Activated CD8-positive, alpha-beta memory T cell treated with anti-CD3 and anti-CD28 coated beads for 48 hours (primary cell): ENCODE measurements at places on chromosomes 11 and 22.

- DNase-seq = no peak
Observed at GRCh38 chr11:20362481-20362880, 1.0 kb upstream of the HTATIP2 start.

- DNase-seq = no peak
Observed at GRCh38 chr11:120667281-120667680, 155.7 kb downstream of the GRIK4 start.

DNA sequence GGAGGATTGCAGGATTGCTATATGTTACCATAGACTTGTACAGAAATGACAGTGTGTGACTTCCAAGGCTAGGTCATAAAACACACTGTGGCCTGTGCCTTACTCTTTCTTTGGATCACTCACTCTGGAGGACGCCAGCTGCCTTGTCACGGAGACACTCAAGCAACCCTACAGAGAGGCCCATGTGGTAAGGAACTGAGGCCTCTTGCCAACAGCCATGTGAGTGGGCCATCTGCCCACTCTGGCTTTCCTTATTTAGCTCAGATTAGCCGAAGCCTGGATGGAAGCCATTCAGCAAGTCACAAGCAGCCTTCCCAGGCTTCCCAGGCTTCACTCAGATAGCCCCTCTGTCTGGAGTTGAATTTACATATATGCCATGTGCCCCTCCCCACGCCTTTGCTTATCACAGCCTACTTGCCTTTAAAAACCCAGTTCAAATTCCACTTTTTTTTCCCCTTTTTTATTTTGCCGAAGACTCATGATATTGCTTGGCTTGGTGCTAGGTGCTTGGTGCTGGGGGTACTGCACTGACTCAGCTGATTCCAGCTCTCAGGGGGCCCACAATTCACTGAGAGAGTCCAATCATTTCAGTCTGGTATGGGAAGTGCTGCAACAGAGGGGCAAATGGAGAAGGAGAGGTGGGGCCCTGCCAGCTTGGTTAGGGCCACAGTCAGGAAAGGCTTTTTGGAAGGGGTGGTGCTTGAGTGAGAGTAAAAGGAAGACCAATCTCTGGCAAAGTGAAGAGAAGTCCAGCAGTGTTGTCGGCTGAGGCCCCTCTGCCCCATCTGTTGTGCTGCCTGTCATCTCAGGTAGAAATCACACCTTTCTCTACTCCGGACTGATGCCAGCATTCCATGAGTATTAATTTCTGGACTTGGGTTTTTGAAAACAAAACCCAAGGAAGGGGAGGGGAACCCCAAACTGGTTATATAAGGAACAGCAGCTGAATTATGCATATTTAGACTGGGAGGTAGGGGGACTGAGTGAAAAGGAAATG, 14.5 kb upstream of the P4HA3 start:
- no peak for DNase-seq

GRCh38 chr11:17816232-17816931, 81.8 kb downstream of the KCNC1 start:
- no peak for DNase-seq

DNA sequence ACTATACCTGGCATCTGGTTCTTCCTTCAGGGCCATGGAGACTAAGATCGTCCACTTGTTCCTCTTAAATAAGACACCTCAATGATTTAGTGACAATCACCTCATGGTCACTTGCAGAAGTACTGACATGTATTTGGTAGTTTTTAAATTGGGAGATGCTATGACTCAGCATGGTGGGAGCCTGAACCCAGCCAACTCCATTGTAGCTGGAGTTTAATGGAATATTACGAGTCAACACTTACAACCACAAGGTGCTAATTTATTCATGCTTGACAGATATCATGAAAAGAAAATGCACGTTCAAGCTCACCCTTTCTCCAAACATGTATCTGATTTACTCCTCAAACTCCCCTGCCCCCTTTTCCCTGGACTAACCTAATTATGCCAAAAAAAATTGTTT, 16.6 kb upstream of the APOL3 start:
- DNase-seq = no peak

- no peak for DNase-seq
Observed at GRCh38 chr11:88101881-88102597, 73.2 kb downstream of the RAB38 start.

GRCh38 chr11:1791912-1792311, 28.2 kb upstream of the CTSD start:
- DNase-seq = no peak

- no peak for DNase-seq
Observed at GRCh38 chr11:16321148-16321547, 35.2 kb downstream of the SOX6 start.

DNA sequence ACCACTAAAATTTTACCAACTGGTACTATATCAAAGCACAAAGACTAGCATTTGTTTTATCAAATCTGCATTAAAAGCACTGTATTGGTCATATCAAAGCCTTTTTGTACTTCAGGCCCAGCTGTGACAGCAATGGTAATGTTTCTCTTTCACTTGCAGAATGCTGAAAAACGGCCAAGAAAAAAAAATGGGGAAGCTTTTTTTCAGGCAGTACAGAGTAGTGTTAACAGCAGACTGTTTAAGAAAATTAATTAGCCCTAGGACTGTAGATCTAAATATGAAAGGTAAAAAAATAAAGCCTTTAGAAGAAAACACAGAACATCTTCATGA, 33.3 kb downstream of the DENND5A start:
- no peak for DNase-seq

GRCh38 chr11:71373791-71374454, 74.3 kb downstream of the DHCR7 start:
- no peak for DNase-seq

- no peak for DNase-seq
Observed at GRCh38 chr11:32402836-32403235, 32.5 kb downstream of the WT1 start.

GRCh38 chr22:22882033-22882717, 5.4 kb upstream of the IGLL5 start:
- no peak for DNase-seq

DNA sequence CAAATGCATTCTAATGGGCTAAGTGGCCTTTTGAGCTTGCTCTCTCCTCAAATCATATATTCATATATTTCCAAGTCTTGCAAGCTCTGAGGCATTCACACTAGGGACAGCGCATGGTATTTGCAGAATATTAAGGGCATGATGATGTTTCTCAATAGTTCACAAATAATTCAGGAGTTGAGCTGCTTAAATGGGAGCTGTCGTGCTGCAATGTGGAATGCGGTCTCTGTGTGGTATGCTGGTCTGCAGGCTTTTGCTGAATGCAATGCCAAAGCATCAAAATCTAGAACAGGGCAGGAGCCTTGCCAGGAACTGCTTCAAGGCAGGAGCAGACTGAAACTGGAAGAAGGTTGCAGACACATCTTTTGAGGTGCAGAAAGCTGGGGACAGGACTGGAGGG, 1060.0 kb downstream of the TBC1D22A start:
- DNase-seq = no peak

GRCh38 chr22:32204040-32204855, 625 bp downstream of the RFPL2 start:
- DNase-seq = no peak

DNA sequence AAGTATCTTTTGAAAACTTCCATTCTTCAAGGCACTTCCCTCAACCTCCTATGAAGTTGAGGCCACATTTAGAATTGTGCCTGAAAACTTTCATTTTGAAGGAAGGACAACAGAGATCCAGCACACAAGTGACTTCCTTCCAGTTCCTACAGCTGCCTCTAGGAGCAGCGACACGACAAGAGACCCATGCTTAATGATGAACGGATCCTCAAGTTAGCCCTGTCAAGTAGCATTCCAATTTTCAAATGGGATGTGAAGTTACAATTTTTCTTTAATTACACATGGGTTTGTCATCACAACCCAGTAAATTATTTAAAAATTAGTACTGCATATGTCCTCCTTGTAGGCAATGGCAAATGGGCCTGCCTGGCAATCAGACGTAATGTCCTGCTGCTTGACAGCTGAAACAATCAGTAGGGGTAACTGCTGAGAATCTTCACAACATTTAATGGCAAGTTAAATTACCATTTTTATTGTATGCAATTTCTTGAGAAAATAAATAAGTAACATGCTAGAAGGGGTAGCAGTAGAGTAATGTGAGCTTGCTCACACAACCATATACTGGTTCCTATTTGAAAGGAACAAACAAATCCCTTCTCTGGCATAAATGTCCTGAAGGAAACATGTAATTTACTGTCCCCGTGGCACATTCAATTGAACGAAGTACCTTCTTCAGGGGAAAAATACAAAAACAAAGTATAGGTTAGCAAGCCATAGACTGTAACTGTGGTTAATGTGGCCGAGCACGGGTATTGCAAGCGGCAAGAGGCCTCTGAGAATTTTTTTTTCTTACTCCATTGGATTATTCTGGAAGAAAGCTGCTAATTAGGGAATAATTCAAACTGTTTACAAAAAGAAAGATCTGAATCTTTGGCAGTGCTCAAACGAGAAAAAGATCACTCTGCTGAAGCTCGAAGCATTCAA, 288.3 kb downstream of the CADM1 start:
- no peak for DNase-seq

DNA sequence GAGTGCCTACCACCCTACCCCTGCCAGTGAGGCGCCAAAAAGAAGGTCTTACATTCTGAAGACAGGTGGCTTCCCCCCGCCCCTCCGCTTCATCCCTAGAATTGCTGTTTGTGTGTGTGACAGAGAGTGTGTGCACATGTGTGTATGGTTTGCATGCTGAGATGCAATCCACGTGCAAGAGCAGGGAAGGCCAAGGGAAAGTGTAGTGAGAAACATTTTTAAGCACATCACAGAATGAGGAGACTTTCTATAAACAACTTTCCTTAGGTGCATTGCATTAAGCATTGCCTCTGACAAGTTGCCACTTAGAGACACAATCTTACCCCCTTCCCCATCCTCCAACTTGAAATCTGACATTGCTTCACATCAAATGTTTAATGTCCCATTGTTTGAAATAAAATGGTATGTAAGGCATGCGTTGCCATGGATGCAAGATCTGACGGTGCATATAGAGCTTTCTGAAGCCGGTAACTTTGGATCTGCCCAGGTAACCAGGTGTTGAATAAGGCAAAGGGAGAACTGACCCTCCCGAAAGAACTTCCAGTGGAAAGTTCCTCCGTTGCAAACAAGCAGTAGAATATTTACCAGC, 21.4 kb downstream of the FJX1 start:
- DNase-seq = no peak

DNA sequence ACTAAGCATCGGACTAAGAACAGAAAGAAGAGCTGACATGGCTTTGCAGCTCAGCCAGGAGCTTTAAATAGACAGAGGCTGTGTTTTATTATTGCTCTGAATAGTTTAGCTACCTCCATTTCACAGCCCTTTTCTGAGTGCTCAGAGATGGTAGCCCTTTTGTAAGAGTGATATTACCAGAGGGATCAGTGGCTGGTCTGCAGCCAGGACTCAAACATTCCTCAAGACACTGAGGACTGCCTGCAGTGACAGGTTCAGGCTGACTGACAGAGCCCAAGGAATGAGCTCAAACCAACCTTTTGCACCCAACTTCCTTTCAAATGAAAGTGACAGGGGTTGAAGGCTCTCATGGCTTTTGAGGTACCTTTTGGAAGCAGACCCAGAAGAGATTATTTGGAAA, 189.0 kb downstream of the DDX10 start:
- DNase-seq = no peak

- DNase-seq = no peak
Observed at GRCh38 chr11:116642902-116643301, 129.9 kb downstream of the BUD13 start.

GRCh38 chr11:10651656-10652361, 41.7 kb downstream of the IRAG1 start:
- DNase-seq = no peak

GRCh38 chr22:37244114-37244921, at the start of gene RAC2:
Gene RAC2, minus strand, starts transcription at chr22:37244269. Its CDS starts 121 bp downstream, at chr22:37244148.
- DNase-seq = peak; percentile 87

DNA sequence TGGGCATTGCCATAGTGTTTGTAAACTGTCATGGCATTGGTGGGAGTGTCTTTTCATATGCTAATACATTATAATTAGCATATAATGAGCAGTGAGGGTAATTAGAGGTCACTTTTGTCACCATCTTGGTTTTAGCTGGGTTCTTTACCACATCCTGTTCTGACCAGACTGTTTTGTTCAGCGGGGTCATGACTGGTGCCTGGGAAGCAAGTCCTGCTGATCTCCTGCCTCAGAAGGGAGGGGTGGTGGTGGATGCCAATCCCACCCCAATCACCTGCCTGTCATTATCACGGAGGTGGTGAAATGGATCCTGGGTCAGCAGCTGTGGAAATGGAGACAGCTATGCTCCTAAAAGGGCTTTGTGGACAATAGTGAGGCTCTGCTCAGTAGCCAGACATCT, 31.2 kb downstream of the IL18 start:
- DNase-seq = no peak

- DNase-seq = no peak
Observed at GRCh38 chr11:1828542-1828941, 6.2 kb upstream of the SYT8 start.

- DNase-seq = no peak
Observed at GRCh38 chr11:67260406-67260805, 5.9 kb upstream of the GRK2 start.

DNA sequence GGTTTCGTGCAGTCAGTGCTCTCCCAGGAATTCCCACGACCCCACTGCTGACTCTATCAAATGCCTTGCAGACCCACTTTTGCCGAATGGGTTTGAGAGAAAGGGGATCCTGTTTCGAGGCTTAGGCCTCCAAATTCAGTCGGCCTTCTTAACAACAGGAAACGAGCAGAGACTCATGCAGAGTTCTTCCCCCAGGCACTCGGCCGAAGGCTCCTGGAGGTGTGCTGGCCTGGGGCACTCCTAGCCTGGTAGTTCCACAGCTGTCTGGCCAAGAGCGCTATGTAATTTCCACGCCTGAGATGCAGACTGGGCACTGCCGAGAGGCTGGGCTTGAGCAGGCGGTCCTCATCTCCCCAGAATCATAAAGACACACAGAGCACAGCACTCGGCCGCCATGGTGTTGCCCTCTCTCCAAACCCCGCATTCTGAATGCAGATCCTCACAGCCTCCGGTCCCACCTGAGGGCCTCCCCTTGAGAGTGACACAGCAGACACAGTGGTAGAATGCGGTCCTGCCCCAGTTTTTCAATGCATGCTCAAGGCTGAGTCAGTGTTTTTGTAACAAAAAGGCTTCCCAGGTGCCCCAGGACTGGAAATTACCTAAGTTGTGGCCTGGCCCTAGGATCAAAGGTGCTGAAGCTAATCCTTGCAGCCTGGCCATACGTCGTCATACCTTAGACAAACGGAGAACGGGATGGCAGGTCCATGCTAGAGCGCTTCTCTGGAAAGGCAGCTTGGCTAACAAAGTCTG, 30.2 kb upstream of the BID start:
- DNase-seq = no peak

- no peak for DNase-seq
Observed at GRCh38 chr11:7967826-7968225, 2.6 kb upstream of the NLRP10 start.

- DNase-seq = no peak
Observed at GRCh38 chr22:17988800-17989513, 35.4 kb downstream of the MICAL3 start.

- DNase-seq = no peak
Observed at GRCh38 chr22:50547263-50547985, 1.7 kb downstream of the KLHDC7B start.

- no peak for DNase-seq
Observed at GRCh38 chr11:861105-861479, 18.4 kb downstream of the TSPAN4 start.

- no peak for DNase-seq
Observed at GRCh38 chr11:117941163-117941707, 12.0 kb upstream of the TMPRSS13 start.

GRCh38 chr11:20873054-20873453, 203.7 kb downstream of the NELL1 start:
- DNase-seq = no peak

GRCh38 chr11:124761301-124762104, 587 bp downstream of the ESAM start:
- no peak for DNase-seq
